ENCODE measurements at places on chromosomes 6 and 20.

GRCh38 chr20:16178546-16179135 lies 394.6 kb downstream of the KIF16B start:
- DNase-seq, result no peak

- no peak for DNase-seq
Observed at GRCh38 chr6:90297115-90297866, 648 bp upstream of the BACH2 start.

GRCh38 chr20:36374995-36375394 lies 68.9 kb downstream of the DLGAP4 start:
- DNase-seq, result no peak

DNA sequence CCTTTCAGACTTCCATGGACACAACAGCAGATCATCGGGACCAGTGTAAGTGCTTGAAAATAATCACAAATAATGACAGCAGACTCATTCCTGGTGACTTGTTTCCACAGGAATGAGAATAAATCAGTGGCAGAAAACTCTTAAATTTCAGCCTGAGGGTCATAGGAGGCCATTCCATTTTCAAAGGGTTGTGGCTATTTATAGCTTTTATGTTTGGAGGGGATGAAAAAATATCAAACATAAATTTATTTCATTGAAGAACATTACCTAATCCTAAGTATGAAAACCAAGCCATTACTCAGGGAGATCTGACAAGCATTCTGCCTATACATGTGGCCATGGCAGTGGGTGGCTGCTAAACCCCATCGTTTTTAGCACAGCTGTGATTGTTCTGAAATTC lies 173.6 kb upstream of the CNR1 start:
- no peak for DNase-seq

DNA sequence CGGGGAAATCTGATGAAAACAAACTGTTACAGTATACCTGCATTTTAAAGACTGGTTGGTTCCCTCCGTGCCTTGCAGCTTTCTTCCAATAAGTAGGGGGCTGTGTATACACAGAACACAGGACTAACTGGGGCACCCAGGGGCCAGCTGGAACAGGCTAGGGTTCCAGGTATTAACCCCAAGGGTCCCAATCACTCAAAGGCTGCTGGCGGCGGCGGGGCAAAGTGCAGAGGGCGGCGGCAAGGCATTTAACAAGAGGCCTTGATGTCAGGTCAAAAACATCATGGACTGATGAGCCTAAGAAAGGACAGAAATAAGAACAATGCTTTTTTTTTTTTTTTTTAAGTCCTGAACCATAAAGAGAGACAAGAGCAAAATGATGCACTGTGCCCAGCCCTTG lies 2.5 kb downstream of the PMEPA1 start:
- DNase-seq, result no peak

DNA sequence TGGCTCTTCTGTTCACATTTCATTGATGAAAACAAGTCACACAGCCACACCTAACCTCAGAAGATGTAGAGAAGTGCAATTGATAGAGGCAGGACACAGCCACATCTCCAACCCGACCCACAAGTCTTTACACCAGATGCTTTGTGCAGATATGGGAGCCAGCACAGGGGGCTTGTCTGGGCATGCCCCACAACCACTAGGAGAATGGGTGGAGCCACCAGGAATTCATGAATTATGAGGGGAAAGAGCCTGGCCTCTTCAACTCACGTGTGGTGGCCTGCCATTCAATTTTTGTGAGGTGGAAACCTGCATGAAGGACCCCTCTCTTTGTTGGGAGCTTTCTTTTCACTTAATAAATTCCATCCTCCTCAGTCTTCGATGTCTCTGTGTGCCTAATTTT lies 79.1 kb downstream of the OGFRL1 start:
- no peak for DNase-seq

DNA sequence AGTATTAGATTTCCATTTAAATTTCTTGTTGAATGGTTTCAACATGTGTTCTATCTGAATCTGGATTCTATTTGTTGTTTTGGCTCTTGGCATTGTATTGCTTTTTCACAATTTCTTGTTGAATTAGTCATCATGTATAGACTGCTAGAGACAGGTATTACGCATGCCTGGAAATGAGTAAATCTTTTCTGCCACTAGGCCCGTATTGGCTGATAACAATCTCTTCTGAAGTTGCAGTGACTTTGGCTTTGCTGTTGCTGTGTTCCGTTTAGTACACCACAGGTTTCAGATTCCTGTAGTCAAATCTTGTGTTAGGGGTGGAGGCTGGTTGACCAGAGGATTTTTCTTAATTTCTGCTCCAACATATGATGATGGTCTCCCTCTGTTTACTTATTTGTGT lies 1339.4 kb downstream of the GRIK2 start:
- DNase-seq, result peak; percentile 71

DNA sequence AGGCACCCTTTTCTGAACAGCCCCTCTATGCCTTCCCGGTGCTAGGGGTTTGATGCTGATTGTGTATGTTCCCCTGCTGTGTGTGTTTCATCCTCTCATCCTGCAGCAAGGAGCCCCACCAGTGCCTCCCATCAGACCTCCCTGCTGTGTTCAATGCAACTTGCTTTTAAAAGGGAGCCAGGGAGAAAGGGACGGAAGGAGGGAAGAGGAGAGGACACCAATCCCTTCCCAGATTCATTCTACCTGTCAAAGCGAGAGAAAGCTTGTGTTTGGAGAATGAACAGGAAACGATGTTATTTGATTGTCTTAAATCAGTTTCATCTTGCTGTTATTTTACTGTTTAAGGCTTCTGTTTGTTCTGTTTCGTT lies 259.2 kb downstream of the ADGB start:
- no peak for DNase-seq

- peak; percentile 99 for DNase-seq
Observed at GRCh38 chr6:23349521-23350147, 776.4 kb upstream of the NRSN1 start.

DNA sequence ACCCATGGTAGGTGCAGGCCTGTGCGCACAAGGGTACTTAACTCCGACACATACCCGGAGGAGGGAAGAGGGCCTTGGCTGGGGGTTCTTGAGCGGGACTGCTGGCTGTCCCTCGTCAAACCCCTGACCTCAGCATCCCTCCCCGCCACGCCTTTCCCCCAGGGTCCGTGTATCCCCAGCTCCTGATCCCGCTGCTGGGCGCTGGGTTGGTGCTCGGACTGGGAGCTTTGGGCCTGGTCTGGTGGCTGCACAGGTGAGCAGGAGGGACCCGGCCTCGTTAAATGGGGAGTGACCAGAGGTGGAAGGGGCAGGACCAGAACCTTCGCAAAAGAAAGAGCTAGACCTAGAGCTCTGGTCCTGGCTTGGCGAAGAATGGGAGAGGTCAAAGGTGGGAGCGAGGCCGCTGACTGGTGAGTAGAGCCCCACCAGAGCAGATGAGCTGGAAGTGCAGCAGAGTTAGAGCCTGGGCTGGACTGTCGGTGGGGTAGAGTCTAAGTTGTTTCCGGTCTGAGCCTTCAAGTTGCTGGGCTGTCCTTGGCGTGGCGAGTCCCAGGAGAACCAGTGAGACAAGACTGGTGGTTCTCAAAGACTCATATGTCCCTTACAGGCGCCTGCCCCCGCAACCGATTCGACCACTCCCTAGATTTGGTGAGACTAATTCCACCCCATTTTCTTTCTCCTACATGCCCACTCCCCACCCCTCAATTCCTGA lies 963 bp downstream of the MPIG6B start:
- no peak for DNase-seq

DNA sequence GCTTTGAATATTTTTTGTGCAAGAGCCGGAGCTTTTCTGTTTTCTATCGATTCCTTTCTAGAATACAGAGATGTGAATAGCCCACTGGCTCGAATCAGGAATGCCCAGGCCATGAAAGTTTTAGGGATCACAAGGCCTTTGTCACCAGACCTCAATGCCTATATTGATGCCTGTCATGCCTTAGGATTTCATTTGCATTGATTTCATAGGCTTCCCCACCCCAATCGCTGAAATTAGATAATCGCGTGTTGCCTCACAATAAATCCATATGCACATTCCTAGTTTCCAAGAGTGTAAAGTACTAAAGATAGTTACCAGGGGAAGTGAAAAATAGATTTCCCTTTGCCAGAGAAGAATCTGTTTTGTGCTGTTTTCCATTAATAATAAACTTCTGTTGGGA lies 150.8 kb downstream of the SASH1 start:
- no peak for DNase-seq

GRCh38 chr20:16732506-16733152 lies 2.8 kb downstream of the SNRPB2 start:
- peak; percentile 12 for DNase-seq

GRCh38 chr6:135331002-135331401 lies 149.9 kb downstream of the MYB start:
- DNase-seq, result no peak

DNA sequence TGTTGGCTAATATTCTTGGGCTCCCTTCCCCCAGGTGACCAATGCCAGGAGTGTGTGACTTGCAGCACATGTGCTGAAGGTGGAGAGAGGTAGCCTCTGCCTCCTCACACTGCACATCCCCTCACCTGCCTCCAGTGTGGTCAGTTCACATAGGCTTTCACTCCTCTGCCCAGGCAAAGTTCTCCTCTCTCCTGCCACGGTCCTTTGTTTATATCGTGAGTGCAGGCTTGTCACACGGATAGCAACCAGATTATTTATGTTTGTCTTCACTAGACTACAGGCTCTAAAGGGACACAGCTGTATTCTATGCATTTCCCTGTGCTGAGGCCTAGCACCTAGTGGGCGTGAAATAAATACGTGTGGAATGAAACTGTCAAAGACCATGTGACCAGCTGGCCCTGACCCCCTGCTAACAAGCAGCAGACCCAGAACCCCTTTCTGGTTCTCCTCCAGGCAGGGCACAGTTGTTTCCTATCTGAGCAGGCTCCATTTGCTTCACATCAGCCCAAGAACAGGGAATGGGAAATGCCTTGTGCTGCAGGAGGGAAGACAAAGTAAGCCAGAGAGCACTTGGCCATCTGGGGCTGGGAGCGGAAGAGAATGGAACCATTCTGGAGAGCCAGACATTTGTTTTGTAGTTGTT lies 42.3 kb downstream of the UNC5CL start:
- peak; percentile 23 for DNase-seq

DNA sequence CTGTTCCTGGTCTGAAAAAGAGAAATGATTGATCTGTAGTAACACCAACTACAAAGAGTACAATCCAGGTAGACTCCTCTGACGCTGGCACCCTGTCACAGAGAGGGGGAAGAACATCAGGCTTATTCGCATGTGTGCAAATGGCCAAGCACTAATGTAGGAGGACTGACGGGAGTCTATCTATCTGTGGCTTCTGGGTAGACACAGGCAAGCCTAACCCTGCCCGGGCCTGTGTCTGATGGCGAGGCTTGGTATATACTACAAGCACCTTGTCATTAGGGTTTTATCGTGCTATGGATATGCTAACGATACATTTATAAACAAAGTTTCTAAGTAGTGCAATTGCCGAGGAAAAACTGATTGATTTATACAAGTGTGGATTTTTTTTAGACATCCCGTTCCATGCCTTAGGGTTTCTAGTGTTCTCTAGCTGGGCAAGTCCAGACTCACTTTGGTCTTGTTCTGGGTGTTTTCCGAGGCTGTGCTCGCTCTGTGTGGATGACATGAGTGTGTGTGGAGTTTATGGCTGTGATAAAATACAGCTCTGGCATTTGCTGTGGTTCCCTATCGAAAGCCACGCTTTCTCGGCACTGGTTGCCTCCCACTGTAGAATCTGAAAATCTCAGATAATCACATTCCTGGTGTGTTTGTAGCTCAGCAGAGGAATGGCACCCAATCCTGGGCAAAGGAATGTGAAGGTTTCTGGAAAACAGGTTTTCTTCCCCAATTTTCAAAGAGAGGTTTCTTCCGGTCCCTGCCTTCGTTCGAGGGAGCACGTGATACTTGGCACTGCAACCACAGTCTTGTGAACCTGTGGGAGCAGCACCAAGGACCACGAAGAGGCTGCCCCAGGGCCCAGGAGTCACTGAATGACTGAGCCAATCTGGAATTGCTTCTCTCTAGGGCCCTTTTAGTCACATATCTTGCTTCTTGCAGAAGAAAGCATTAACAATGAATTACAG lies 67.5 kb upstream of the EDN1 start:
- DNase-seq, result no peak

GRCh38 chr6:37279366-37280134 lies 21.6 kb upstream of the TMEM217 start:
- DNase-seq, result no peak

GRCh38 chr20:17896193-17896723 lies 72.3 kb downstream of the SNX5 start:
- peak; percentile 16 for DNase-seq

- no peak for DNase-seq
Observed at GRCh38 chr20:47042464-47042863, 147.8 kb downstream of the EYA2 start.

DNA sequence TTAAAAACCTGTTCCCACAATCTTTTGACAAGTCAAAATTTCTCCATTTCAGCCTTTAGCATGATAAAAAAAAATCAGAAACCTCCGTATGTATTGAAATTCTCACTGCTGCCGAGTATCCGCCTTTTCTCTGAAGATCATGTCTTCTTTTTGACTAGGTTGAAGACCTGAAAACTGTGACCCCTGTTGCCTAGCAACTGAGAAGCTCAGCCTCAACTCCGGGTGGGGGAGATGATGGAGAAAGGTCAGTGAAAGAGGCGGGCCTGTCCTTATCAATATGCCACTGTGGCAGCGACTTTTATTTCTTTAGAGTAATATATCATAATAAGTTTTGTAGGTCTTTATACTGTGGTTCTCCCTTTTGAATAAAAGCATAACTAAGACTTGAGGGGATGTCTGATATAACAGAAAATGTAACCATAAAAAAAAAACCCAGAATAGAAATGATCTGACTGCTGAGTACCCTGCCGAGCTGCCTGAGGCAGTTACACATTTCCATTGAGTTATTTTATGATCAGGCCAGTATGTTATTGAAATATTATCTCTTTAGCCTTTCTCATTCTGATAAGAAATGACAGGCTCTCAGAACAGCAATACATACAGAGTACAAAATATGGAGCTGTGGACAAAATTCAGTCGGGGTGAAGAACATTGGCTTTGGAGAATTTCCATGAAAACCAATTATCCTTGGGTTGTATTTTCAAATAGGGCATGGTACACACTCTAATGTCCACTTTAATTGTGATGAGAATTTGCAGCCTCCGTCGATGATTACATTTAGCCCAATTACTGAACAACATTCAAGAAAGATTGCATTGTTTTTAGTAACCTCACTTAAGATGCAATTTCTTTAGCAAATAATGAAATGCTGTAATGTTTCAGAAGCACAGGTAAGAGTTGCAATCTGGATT lies 136.7 kb upstream of the EEF1E1 start:
- no peak for DNase-seq

DNA sequence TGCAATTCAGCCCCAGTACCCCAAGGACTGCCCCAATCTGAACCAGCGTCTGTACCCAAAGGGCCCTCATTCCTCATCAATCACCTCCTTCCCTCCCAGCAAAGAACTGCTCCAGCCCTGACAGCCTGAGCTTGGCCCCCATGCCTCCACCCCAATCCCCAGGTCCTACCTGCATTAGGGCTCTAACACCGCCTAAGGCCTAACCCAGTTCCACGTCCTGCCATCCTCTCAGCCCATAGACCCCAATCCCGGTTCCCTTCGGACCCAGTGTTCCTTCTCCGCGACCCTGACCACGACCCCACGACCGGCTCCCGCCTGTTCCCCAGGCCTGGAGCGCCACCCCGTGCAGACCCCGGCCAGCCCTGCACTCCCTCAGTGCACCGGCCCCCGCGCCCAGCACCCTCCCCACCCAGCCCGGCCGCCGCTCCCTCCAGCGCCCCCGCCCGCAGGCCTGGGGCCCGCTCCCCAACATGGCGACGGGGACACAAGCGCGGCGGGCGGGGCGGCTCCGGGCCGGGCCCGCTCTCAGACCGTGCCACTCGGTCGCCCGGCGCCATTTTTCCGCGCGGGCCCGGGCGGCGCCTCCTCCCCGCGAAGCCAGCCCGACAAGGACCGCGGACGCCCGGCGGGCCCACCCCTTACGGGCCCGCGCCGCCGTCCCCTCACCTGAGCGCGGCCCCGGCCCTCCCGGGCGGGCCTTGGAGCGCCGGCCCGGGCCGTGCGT lies 483 bp downstream of the NCOA6 start:
- DNase-seq, result peak; percentile 35
